ENCODE measurements at places on chromosomes 13 and 19. TPM values are rescaled to one million over a fixed set of nuclear protein-coding genes. Genes with fewer than 3 reads are reported as not detected.
A peak's percentile ranks its signal among the peaks of the same experiment; 100 is the strongest.

DNA sequence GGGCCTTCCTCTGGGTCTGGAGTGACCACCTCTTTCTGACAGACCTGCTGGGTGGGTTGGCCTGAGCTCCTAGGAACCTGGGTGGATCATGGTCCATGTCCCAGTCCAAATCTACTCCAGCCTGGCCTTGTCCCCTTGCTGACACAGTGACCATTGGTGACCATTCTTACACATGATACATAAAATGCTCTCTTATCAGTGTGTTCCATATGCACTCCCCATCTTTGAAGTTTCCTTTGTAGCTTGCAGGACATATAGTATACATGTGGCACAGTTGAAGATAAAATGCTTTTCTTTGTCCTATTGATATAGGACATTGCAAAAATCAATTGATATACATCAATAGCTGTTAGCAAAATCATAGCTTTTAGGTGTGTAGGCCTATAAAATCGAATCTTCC lies 291.8 kb downstream of the MYO16 start:
- no peaks in the 10 kb centered on the region for H3K4me1 ChIP-seq
- H3K27ac ChIP-seq = no peak overlapping the region
- no peak for DNase-seq
- no peaks in the 10 kb centered on the region for H3K36me3 ChIP-seq

GRCh38 chr19:54451331-54451871 lies 2.4 kb downstream of the LENG8 start:
- no peak for DNase-seq
- H3K27ac ChIP-seq = no peak overlapping the region
- peaks cover 48% of the 10 kb centered on the region for H3K36me3 ChIP-seq
- no peak overlapping the region for H3K4me3 ChIP-seq
- peaks cover 25% of the 10 kb centered on the region for H3K4me1 ChIP-seq

GRCh38 chr13:30872685-30873461 lies 33.2 kb upstream of the MEDAG start:
- peaks cover 7% of the 10 kb centered on the region for H3K4me1 ChIP-seq
- DNase-seq = peak; percentile 54
- H3K36me3 ChIP-seq = no peaks in the 10 kb centered on the region
- H3K4me3 ChIP-seq = no peak overlapping the region

GRCh38 chr19:4524808-4525562 lies 6.7 kb upstream of the PLIN4 start:
- H3K27ac ChIP-seq = no peak overlapping the region
- no peak overlapping the region for H3K4me3 ChIP-seq
- H3K36me3 ChIP-seq = no peaks in the 10 kb centered on the region
- H3K27me3 ChIP-seq = no peaks in the 10 kb centered on the region
- H3K4me1 ChIP-seq = no peaks in the 10 kb centered on the region

- H3K4me3 ChIP-seq = no peak overlapping the region
- peaks cover 90% of the 10 kb centered on the region for H3K36me3 ChIP-seq
- peaks cover 5% of the 10 kb centered on the region for H3K4me1 ChIP-seq
- DNase-seq = peak; percentile 88
- H3K27ac ChIP-seq = no peak overlapping the region
- H3K27me3 ChIP-seq = no peaks in the 10 kb centered on the region
These were observed 19.5 kb downstream of the PRKD2 start for GRCh38 chr19:46697204-46697960.

- DNase-seq = no peak
- no peaks in the 10 kb centered on the region for H3K36me3 ChIP-seq
- H3K4me1 ChIP-seq = no peaks in the 10 kb centered on the region
- H3K27ac ChIP-seq = no peak overlapping the region
- H3K27me3 ChIP-seq = no peaks in the 10 kb centered on the region
These were observed 5.4 kb upstream of the CAMSAP3 start for GRCh38 chr19:7590256-7590655.

GRCh38 chr13:74450964-74451363 lies 316.8 kb upstream of the KLF12 start:
- H3K27ac ChIP-seq = no peak overlapping the region
- DNase-seq = no peak
- no peak overlapping the region for H3K4me3 ChIP-seq
- H3K27me3 ChIP-seq = no peaks in the 10 kb centered on the region
- no peaks in the 10 kb centered on the region for H3K4me1 ChIP-seq

DNA sequence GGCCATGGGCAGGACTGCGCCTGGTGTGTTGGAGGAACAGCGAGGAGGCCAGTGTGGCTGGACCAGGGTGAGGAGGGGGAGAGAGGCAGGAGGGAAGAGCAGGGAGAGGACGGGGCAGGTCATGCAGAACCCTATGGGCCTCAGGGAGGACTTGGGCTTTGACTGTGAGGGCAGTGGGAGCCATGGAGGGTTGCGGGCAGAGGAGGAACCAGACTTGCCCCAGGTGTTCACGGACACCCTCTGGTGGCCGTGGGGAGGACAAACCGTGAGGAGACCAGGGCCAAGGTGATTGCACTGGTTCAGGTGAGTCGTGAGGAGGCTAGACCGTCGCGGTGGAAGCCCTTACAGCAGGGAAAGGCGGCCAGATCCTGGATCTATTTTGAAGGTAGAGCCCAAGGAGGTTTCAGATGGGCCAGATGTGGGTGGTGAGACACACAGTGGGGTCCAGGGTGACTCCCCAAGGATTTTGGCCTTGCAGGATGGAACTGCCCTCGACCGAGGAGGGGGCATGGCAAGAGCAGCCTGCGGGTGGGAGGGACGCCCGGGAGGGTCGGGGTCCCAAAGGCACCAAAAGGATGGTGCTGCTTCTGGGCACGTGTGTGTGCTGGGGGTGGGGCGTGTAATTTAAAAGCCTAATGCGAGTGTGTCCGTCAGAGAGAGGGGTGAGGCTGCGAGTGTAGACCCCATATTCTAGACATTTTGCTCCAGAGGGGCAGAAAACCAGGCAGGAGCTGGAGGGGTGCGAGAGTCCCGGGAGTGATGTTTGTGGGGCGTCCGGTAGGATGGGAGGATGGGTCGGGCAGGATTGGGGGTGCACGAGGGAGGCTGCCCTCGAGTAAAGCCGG lies 2.7 kb upstream of the REXO1 start:
- DNase-seq = no peak
- H3K27me3 ChIP-seq = no peaks in the 10 kb centered on the region
- H3K4me3 ChIP-seq = no peak overlapping the region
- no peaks in the 10 kb centered on the region for H3K36me3 ChIP-seq

ZNF835 gene
- total RNA-seq = 7.8 TPM

TMC4 gene
- 42.6 TPM for total RNA-seq

NAPSA gene
- 0.73 TPM for total RNA-seq

SRRM5 gene
- total RNA-seq = 0.59 TPM

PSG11 gene
- not detected for total RNA-seq

Measured in thyroid gland (tissue), 4 donors.